AG08395 (cell line): ENCODE measurements at places on chromosomes 13 and 19.

- no peak for DNase-seq
Observed at GRCh38 chr19:36686365-36687213, 823 bp upstream of the ZNF567 start.

GRCh38 chr19:36963280-36963679, 47.1 kb downstream of the ZNF568 start:
- DNase-seq: no peak

DNA sequence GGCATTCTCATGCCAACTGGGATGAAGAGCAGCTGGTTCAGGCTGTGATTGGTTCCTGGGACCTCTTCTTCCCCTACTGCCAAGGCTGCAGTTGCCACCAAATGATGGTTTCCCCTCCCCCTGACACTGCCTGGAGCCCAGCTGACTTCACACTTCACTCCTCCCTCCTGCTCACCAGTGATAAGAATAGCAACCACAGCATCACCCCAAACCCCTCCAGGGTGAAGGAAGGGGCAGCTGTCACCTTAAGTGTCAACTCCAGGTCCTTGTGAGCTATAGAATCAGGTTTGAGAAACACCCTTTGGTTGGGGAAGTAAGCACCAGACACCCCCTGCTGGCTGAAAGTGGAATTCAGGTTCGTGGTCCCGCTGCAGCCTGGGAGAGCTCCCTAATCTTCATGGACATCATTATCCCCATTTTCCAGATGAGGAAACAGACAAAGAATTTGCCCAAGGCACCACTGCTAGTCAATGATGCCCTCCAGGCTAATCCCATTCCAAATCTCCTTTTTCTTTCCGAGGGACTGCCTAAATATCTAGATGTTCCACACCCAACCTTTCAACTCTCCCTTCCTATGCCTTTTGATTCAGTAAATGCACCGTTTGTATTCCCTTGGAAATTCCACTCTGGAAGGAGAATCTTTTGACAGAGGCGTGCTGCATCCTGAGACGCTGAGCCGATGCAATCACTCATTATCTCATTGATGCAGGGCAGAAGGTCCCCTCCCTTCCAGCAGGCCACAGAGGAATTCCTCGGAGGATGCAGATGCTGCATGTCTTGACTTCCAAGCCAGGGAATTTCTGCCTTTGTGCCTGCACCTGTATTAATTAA, 50.6 kb upstream of the UQCRFS1 start:
- DNase-seq: peak; percentile 59

DNA sequence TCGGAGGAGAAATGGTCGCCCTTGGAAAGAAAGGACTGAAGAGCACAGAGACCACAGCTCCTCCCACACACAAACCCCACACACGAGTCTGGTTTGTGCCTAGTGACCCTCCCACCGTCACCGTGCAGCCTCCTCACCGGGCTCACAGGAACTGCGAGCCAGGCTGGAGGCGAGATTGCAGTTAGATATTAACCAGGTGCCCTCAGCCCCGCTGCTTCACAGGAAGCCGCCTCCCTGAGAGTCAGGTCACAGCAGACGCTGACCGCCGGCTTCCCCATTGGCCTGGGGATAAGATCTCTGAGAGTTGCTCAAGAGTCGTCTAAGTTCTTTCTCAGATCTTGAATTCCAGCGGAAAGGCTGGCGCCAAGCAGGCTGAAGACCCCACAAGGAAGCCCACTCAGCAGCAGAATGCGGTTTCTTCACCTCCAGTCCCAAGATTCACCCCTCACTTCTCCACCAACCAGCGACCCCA, 870 bp downstream of the ZNF44 start:
- peak; percentile 65 for DNase-seq

DNA sequence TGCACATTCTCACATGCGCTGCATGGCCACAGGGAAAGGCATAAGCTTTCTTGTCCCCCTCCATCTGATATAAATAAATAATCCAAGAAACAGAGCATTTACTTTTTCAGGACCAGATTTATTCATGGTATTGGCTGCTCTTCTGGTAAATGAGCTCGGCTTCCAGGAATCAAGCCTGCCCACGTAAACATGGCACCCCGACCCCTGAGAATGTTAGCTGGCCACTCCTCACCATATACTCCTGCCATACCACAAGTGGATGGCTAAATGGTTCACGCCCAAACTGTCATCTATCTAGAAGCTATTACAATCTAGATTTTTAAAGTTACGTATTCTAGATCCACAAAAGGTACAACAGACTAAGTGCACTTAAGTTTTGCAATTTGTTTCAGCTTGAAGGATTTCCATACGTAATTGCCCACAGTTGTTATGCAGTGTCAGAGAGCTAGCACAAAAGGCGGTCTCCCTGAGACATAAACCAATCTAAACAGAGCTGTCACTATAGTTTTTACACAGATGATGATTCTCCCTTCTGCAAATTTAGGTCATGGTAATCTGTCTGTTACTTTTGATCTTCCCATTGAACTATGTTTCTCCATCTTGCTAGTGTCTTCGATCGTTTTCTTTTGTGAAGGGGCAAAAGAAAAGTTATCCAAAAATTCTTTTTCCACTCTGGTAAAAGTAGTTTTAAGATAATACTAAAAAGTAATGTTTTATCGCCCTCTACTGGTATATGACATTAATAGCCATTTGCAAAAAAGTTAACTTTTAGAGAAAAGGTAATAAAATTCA, 16.2 kb upstream of the FOXO1 start:
- peak; percentile 35 for DNase-seq

DNA sequence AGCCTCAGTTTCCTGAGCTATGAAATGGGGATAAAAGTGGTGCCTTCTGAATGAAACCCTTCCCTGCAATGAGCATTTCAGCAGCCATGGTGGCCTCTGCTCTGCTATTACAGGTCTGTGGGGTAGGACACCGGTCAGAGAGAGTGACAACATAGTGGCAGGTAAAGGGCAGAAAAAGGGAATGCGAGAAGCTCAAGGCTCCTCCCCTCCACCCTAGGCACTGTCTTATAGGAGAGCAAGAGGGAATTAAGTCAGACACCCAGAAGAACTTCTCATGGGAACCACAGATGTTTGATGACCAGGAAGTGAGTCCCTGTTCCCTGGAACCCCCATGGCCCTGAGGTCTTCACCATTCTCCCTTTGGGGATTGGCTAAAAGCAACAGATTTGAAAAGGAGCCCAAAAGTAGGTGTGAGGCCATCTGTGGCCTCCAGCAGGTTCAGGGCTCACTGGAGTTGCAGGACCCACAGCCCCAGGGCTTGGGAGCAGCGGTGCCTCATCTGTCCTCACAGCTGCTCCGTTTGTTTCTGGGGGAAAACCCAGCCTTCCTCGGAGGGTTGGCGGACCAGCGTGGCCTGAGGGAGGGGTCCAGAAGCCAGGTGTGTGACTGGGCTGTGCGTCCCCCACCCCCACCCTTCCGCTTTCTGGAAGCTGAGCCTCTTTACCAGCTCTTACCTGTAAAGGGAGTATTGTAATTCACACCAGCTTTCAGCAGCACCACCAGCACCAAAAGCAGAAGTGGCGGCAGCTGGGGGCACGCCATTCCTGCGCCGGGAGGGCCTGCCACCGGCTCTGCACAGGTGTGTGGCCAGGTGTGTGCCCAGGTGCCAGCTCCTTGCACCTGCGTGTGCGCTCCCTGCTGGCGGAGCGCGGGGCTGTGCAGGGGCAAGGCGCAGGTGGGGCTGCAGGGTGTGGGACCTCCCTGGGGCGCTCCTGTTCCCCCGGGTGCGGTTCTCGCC, 19.4 kb downstream of the IQCN start:
- DNase-seq: no peak

DNA sequence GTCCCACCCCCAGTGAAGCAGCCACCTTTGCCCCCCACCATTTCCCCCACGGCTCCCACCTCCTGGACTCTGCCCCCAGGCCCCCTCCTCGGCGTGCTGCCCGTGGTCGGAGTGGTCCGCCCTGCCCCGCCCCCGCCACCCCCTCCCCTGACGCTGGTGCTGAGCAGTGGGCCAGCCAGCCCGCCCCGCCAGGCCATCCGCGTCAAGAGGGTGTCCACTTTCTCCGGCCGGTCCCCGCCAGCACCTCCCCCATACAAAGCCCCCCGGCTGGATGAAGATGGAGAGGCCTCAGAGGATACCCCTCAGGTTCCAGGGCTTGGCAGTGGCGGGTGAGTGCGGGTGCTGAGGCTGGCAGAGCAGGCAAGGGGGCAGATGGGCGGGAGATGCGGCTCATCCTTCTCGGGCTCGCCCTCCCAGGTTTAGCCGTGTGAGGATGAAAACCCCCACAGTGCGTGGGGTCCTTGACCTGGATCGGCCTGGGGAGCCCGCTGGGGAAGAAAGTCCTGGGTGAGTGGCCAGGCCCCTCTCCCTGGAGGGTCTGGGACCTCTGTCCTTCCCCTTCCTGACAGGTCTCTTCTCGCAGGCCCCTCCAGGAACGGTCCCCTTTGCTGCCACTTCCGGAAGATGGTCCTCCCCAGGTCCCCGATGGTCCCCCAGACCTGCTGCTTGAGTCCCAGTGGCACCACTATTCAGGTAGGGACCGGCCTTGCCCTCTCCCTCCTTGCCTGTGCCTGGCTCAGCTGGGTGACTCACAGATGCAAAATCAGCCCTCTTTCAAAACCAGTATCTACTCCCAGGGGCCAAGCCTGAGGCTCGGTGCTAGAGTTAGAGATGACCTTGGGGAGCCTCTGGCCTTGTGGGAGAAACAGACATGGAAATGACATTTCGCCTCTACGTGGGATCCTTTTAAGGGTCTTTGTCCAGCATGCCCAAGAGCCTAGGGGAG, 8.8 kb downstream of the IGFLR1 start:
- DNase-seq: no peak

DNA sequence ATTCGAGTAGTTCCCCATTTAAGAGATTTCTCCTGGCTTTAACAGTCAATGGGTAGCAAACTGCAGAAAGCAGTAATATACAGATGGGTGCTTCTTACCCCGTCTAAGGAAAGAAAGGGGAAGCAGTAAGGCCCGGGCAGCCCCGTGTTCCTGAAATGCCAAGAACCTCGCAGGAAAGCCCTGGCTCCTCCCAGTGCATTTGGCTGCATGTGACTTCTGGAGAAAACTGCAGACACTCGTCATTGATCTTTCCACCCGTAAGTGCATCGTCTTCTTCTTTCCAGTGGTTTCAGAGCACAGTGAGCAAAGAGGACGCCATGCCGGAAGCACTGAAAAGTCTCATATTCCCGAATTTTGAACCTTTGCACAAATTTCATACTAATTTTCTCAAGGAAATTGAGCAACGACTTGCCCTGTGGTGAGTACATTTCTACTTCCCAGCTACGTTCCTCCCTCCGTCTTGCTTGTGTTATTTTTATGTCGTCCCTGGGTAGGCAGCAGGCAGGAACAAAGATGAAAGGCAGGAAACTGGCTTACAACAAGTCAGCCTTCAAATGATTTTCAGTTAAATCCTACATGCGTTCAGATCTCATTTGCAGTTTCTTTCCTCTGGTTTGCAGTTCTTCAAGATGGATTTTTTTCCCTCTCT, 165.2 kb downstream of the STK24 start:
- no peak for DNase-seq

DNA sequence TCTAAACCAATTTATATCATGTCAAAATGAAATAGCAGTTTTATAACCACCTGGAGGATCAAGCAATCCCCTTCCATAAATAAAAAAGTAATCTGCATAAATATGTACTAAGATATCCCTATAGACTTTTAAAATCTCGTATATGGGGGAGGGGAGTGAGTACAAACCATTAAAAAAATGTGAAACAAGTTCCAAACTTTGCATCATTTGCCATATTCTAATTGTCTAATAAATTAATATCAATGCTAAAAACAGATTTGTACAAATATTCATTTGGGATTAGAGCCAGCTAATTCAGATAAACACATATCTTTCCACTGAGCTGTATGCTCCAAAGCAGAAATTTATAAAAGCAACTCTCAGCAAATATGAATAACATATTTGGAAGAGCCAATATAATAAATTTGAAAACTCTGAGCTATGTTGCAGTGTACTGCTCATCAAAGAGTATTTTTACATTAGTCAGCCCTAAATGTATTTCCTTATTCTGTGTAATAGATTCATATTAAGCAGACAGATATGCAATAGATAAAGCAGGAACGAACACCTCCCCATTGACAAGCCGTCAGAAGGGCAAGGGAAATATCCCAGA, 970.2 kb downstream of the EFNB2 start:
- DNase-seq: no peak

- DNase-seq: no peak
Observed at GRCh38 chr13:45368005-45368404, 27.0 kb upstream of the TPT1 start.

GRCh38 chr19:14428882-14429416, 4.2 kb upstream of the PKN1 start:
- DNase-seq: no peak

DNA sequence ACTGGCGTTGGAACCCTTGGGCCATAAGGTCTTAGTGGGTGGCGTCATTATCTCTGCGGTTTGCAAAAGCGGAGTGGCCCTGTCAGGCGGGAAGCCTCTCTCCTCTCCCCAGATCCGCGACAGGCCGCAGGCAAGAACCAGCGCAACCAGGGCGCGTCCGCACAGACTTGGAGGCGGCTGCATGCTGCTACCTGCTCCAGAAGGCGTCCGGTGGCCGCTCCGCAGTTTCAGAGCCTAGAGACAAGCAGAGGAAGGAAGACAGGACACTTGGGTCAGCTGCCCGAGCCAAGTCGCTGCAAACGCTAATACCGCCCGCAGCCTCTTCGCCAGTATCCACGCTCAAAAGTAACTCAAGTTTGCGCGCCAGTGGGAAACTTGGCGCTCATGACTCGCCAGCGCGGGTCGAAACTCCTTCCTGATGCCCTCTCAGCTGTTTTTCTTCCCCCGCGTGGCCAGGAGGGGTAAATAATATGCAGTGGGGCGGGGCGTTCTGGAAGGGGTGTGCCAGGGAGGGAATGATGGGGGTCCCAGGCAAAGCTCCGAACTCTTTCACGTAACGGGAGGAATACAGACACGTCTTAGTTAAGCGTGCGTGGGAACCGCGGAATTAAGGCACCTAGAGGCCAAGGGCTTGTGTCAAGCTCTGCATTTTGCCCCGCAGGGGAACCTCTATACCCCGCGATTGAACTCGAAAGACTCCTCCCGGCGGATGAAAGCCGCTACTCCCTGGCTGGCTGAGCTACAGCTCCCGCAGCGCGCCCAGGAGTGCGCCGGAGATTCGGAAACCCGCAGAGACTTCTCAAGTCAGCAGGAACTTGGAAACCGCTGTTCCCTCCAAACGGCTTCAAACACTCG, at the start of gene EDNRB:
Gene EDNRB, minus strand, starts transcription at position 441 of the 855 bp plus-strand sequence. Its CDS starts 258 bp downstream, at position 183.
- peak; percentile 23 for DNase-seq

DNA sequence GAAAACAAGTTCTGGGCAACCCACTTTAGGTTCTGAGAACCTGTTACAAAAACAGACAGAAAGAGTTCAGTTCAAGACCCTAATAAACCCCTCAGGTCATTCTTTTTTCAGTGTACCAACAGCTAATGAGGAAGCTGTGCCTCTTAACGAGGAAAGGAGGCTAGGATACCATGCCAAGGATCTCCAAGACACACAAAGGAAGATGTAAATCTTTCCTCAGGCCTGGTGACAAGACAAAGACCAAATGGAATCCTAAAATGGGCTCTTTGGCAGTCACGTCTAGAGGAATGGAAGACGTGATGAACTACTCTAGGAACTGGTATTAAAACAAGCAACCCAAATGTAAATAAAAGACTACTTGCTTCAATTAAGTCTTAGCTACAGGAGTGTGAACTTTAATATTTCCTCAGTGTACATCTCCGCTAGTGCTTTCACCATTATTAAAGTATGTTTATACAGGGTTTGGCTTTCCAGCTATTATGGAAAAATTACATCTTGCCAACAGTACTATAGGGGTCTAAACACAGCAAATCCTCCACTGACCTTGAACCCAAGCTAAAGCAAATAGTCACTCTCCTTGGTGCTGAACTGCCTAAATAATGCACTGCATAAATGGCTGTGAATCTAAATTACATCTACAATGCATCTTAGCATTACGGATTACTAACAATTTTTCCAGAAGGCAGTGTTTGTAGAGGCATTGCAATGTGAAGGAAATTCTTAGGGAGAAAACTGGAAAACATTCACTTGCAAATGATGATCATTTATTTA, 42.3 kb downstream of the ENOX1 start:
- DNase-seq: no peak

GRCh38 chr19:1873524-1874473, 10.4 kb upstream of the KLF16 start:
- DNase-seq: no peak
